Prostate gland (tissue), 2 donors: ENCODE measurements at places on chromosomes 3 and 15. TPM values are rescaled to one million over a fixed set of nuclear protein-coding genes. Genes with fewer than 3 reads are reported as not detected.

WDR72 gene
- total RNA-seq = 0.80 TPM

DNA sequence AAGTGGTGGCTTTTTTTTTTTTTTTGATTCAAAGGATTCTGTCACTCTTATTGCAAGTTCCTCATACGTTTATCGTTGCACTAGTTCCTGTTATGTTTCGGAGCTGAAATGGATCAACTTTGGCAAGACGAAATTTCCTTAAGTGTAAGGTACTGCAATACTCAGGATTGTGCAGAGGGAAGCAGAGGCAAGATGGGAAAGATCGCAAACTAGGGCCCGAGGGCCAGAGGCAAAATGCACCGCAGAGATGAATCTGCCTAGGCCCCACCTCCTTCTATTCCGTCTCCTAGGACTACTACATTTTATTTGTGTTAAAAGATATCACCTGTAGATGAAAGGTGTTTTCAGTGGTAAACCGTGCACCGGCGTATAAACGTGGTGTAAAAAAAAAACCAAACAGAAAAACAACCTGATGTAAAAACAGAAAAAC, 331 bp downstream of the RNU6-1 start:
- no peak for DNase-seq

TGM5 gene
- total RNA-seq = 11.3 TPM

TPRG1 gene
- total RNA-seq = 4.7 TPM

- peak; percentile 59 for DNase-seq
Measured at GRCh38 chr3:20340324-20340928, 154.4 kb upstream of the SGO1 start.

DNA sequence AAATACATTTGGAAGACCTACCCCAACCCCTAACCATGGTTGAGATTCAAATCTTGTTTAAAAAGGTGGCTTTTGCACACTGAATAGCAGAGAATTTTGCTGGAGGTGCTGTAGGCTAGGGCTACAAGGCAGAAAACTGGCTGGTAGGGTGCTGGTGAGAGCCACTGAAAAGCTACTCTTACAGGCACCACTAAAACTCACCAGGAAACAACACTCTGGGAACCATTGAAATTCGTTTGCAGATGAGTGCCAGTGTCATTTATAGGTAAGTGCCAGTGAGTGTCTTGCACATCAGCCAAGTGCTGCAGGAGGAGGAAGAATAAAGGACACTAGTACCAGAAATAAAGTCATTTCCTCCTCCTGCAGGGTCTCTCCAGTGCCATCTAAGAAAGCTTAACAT, 610.2 kb downstream of the ZNF385D start:
- no peak for DNase-seq

OSTN gene
- total RNA-seq = not detected

CD200R1 gene
- total RNA-seq = 0.23 TPM

DNA sequence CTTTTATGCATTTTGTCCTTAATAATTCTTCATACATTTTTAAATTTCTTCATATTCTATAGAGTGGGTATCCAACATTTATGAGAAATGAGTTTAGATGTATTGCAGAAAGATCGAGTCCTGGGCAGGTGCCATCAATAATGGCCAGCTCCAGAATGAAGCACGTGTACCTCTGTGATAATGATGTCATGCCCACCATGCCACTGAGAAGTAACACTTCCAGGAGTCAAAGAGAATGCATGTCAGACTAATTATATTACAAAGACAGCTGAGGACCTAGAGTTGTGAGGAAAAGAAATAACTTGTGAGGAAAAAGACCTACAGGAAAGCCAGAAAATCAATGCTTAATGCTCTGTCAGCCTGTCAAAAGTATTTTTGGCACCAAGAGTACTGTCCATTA, 157.4 kb upstream of the P2RY1 start:
- no peak for DNase-seq

REC114 gene
- 7.5 TPM for total RNA-seq

ATP10A gene
- 5.6 TPM for total RNA-seq

- DNase-seq = no peak
Measured at GRCh38 chr3:127217596-127218453, 24.9 kb downstream of the PRR23E start.

DNA sequence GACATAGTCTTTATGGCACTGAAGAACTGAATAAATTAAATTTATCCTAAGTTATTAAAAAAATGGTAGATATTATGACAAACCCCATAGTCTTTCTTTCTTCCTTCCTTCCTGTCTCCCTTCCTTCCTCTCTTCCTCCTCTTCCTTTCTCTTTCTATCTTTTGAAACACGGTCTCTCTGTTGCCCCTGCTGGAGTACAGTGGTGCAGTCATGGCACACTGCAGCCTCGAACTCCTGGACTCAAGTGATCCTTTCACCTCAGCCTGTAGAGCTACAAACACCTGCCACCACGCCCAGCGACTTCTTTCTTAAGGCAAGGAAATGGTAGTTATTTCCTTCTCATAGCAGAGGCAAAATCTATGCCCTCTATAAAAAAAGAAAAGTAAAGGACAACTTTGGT, 354.6 kb downstream of the GAP43 start:
- no peak for DNase-seq

GRCh38 chr15:52191207-52191606, at the start of gene GNB5:
Gene GNB5 (minus strand): TSS chr15:52191392. CDS start chr15:52184676, 6,716 bp downstream.
- no peak for DNase-seq

SCN11A gene
- 0.09 TPM for total RNA-seq

CHRNA5 gene
- total RNA-seq = 2.0 TPM

DNA sequence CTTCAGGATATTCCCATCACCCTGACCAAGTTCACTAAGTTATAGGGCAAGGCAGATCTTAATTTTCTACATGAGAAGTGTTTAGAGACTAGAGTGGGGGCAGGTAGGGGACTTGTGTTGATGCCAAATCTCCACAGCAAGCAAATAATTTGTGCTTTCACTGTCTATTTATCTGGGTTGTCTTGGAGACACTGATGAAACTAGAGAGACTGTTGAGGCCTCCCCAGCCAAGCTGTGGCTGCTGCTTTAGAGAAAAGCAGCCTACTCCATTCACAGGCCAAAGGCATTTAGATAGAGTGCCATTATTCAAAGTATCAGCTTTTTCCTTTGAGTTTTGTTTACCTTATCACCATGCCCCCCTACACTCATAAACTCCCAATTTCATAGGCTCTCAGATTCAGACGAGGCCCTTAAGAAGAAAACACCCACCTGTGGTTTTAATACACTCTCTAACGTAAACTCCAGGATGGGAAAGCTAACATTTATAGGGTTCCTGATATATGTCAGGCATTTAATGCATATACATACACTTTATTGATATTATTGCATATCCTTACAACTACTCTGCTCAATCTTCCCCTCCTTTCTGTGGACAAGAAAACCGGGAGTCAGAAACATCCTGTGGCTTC, 130.4 kb upstream of the FOXB1 start:
- no peak for DNase-seq

RLBP1 gene
- not detected for total RNA-seq

DNA sequence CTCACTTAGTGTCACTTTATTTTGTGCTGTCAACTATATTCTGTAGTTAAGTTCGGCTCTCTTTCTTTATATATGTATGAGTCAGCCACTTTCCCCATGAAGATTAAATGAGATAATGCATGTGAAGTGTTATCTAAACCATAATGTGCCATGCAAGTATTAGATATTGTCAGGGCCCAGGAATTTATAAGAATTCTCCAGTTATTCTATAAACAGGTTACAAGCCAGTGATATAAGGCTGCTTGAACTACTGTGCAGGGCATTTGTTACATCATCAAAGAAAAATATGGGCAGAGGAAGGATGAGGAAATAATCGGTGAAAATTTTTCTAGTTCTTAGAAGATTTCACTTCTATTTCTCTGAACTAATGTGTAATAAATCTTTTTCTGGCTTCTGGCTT, 1049.0 kb upstream of the NR2F2 start:
- no peak for DNase-seq

DNA sequence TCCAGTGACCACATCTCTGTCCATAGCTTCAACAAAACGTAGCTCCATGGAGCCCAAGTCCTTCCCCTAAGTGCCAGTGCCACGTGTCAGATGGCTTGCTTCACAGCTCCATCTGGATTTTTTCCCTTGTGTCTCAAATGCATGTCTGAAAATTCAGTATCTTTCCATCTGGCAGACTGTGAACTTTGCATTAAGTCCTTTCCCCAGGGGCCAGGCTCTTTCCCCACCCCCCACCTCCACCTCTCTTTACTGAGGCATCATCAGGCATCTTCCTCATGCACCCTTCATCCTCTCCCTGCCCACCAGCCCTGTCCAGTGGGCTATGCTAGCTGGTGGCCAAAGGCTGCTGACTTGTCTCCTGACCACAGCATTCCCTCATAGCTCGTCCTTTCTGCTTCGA, 53.7 kb downstream of the PDIA5 start:
- no peak for DNase-seq

DNA sequence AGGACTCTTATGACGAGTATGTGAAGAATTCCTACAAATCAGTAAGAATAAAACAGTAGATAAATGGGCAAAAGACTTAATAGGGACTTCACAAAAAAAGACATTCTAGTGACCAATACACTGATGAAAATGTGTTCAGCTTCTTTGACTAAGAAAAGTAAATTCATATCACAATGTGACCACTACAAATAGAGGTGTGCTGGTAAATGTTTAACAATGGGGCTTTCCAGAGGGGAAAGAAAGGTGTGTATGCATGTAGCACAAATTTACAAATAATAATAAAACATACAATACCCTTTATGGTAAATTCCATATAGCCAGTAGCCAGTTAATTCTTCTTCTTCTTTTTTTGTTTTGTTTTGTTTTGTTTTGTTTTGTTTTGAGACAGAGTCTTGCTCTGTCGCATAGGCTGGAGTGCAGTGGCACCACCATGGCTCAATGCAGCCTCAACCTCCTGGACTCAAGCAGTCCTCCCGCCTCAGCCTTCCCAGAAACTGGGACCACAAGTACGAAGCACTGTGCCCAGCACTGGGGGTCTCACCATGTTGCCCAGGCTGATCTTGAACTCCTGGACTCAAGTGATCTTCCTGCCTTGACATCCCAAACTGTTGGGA, 17.5 kb upstream of the NMD3 start:
- no peak for DNase-seq

GRCh38 chr15:51837792-51838251, 8.4 kb downstream of the TMOD3 start:
- DNase-seq = no peak

GRCh38 chr3:196670339-196670738, 30.8 kb downstream of the NRROS start:
- no peak for DNase-seq

GRCh38 chr3:58742239-58742638, 75.7 kb upstream of the FAM3D start:
- DNase-seq = no peak

CDHR4 gene
- total RNA-seq = not detected

DNA sequence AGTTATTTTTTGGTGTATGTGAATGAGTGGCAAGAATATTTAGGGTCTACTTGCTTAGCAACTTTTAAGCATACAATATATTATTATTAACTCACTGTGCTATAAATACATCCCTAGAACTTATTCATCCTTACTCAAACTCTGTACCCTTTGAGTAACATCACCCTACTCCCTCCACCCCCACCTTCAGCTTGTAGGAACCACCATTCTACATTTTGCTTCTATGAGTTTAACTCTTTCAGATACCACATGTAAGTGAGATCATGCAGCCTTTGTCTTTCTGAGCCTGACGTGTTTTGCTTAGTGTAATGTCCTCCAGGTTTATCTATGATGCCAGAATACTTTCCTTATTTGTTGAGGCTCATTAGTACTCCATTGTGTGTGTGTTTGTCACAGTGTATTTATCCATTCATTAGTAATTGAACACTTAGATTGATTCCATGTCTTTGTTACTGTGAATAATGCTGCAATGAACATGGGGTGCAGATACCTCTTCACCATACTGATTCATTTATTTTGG, 526.9 kb downstream of the PYDC2 start:
- no peak for DNase-seq

GRCh38 chr3:176262071-176262470, 935.2 kb downstream of the TBL1XR1 start:
- DNase-seq = no peak

GRCh38 chr15:50857763-50858162, 50.7 kb upstream of the AP4E1 start:
- no peak for DNase-seq

GRCh38 chr3:183815951-183816475, 9.4 kb downstream of the MAP6D1 start:
- no peak for DNase-seq

CSPG5 gene
- 1.2 TPM for total RNA-seq
